ENCODE measurements at places on chromosomes 13 and 19.

GRCh38 chr13:79451500-79451962 lies 29.4 kb upstream of the NDFIP2 start:
- DNase-seq, result no peak

DNA sequence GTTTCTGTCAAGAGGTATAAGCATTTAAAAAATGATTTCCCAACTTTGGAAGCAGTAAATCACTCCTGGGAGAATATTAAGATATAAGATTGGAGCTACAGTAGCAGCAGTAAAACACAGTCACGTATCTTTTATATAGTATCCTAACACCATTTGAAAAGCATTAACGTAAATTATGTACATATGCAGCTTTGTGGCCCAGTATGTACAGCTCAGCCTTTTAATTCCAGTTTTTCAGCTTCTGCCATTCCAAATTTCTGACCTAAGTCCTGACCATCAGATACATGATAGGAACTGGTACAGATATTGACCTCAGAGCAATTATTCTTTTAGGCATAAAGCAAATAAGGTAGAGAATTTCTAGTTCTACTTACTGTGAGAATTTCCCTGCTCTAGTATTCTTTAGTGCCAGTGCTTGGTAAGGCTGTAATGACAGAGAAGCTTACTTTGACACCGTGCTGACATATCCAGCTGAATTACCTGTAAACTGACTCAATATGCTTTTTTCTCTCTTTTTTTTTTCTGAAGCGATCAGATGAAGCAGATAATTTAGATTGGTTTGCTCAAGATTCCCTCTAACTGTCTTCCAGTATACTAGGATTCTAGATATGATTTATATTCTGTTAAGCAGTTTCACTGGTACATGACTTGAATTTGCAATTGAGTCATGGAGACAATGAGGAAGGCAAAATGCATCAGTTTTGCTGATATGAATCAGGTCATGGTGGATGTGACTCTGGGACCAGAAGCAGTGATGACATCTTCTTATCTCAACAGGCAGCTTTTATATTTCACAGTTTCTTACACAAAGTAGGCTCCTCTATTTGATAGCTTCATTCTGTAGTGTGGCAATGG lies 703.6 kb downstream of the SLITRK6 start:
- no peak for DNase-seq

GRCh38 chr19:33207040-33207620 lies 13.0 kb downstream of the LRP3 start:
- no peak for DNase-seq

DNA sequence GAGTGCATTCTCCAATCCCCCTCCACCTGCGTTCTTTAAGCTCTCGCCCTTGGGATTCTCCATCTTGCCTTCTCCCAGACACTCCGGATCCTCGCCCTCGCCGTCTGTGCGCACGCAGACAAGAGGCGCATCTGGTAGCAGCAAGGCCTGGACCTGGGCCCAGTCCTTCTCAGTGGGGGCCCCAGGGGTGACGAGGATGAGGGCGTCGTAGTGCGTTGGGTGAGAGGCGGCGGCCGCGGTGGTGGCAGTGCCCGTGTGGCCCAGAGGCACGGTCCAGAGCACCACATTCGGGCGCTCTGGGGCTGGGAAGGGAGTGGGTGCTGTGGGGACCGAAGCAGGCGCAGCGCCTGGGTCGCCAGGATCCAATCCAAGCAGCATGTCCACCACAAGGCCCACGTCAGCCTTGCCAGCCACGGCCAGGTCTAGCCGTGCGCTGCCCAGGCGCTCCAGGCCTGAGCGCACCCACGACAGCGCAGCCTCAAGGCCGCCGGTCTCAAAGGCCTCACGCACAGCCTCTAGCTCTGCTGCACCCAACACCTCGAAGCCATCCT lies 3.1 kb downstream of the IRGQ start:
- no peak for DNase-seq

- DNase-seq, result no peak
Observed at GRCh38 chr13:43036351-43037250, 13.2 kb downstream of the DNAJC15 start.

DNA sequence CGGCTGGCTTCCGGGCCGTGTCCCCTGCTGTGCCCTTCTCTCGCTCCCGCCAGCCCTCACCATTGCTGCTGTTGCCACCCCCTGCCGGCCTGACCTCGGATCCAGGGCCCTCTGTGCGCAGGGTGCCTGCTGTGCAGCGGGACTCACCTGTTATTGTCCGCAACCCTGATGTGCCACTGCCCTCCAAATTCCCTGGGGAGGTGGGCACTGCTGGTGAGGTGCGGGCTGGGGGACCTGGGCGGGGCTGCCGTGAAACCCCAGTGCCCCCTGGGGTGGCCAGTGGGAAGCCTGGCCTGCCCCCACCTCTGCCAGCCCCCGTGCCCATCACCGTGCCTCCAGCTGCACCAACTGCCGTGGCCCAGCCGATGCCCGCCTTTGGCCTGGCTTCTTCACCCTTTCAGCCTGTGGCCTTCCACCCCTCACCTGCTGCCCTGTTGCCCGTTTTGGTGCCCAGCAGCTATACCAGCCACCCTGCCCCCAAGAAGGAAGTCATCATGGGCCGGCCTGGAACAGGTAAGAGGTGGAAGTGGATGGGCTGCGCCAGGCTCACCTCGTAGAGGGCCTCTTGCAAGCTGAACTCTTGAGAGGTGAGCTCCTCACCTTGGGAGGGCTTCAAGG lies 5.1 kb downstream of the CIC start:
- no peak for DNase-seq

DNA sequence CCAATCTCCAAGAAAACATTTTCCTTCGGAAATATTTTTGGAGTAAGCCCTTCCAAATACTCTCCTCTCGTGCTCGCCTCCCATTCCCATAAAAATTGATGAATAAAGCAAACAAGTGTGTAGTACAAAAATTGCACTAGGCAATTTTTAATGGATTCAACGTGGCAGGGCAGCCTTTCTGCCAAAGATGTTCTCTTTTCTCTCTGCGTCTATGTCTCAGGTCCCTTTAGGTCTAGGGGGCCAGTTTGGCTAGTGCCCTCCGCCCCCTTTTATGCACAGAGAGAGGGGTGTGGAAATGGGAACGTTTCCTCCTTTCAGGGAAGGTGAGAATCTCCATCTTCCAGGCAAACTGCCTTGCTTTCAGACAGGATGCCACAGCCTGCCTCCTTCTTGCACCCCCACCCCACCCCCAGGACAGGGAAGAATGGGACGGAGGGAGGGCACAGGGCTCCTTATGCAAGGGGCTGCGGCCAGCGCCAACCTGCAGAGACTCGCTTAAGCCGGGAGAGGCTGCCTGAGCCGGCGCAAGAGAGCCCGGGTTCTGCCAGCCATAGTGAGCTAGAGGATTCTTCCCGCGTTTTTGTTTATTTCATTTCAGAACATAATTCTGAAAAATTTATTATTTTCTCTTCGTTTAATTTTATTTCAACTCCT lies 2.7 kb upstream of the ZIC2 start:
- DNase-seq, result peak; percentile 92

DNA sequence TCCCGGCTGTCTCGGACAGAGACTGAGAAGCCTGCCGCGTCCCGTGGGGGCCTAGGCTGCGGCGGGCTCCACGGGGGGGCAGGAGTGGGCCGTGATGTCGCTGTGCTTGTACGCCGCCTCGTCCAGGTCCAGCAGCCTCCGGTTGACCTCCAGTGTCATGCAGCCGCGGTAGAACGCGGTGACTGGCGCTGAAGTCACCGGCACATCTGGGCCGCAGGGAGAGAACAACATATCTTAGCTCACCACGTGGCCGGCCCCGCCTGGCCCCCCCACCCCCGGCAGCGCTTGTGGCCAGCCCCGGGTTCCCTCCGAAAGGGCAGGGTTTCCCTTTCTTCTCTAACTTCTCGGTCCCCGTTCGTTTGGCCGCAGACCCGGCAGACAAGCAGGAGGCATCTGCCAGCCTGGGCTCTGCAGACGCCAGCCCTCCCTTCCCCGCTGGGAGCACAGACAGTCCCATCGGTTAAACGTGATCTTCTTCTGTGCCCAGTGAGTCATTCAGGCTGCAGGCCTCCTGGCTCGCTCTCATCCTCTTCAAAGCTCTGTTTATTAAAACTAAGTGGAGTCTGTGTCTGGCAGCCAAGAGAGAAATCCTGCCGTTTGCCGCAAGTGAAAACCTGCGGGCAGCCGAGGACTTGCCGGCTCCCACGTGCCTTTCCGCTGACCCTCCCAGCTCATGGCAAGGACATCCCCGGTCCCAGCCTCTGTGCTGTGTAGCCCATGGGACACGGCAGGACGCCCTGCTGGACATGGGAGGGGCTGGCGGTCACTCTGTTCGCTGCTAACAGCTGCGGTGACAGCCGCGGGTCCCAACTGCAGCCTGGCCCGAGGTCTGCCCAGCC lies 42.8 kb downstream of the GAS6 start:
- DNase-seq, result no peak

- DNase-seq, result no peak
Observed at GRCh38 chr19:41195675-41196497, 2.9 kb downstream of the CYP2S1 start.

GRCh38 chr13:94053986-94054593 lies 425.4 kb downstream of the DCT start:
- no peak for DNase-seq

GRCh38 chr13:50991579-50992521 lies 82.3 kb downstream of the RNASEH2B start:
- DNase-seq, result no peak

DNA sequence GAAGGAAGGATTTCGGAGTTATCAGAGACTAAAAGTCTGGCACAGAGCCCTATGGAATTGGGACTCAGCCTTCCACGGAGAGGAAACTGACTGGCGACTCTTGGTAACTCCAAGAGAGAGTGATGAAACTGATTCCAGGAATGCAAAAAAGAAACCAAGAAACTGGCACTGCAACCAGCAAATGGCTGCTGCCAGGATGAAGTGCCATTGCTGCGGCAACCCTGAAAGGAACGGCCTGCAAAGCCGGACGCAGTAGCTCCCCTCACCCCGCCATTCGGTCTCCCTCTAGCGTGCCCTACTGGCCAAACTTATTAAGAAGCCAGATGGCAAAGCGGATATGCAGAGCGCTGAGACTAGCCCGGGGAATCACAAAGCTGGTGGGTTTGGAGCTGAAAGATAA lies 236.0 kb downstream of the PCDH9 start:
- peak; percentile 92 for DNase-seq

- no peak for DNase-seq
Observed at GRCh38 chr13:32986552-32986951, 29.7 kb upstream of the KL start.

GRCh38 chr19:57905258-57905657 lies 11.1 kb downstream of the ZNF417 start:
- no peak for DNase-seq

DNA sequence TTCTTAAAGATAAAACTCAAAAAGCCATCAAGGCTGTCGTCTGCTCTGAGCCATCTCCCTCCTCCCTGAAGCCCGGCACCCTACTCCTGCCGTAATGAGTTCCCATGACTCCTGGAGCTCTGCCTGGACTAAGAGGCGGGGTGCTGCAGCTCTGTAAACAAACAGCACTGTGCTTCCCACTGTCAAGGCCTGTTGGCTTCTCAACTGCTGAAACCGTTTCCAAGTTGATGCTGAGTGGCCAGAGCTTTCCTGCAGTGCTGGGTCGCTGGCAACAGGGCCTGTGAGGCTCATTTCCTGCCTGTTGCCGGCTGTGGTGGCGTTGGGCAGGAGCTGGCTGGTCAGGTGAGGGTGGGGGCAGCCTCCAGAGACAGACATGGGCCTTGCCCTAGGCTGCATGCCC lies 26.7 kb upstream of the ISYNA1 start:
- DNase-seq, result no peak

- DNase-seq, result no peak
Observed at GRCh38 chr19:12784394-12784870, 6.9 kb upstream of the JUNB start.

DNA sequence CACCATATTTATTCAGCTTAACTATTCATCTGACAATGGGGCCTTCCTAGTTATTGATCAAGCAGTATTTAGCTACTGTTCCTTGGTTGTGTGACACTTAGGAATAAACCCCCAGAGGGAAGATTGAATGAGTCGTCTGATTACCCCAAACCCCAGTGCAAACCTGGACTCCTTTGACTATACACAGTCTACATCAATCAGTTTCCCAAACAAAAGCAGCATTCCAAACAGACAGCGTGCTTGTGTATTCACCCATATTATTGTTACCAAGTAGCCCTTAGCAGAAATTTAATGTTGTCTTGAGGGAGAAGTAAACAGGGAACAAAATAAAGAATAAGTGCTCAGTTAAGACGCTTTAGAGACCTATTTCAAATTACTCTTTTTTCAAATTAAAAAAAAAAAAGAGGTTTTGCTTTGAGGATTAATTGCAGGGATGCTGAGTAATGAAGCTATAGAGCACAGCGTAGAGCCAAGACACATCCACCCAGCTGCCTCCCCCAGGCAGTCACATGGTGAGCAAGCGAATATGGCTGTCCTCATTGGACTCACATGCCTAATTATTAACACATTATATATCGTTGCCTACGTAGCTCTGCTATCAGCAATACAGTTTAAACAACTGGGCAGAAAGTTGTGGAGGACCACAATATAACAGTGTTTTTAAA lies 14.7 kb upstream of the B3GLCT start:
- no peak for DNase-seq

DNA sequence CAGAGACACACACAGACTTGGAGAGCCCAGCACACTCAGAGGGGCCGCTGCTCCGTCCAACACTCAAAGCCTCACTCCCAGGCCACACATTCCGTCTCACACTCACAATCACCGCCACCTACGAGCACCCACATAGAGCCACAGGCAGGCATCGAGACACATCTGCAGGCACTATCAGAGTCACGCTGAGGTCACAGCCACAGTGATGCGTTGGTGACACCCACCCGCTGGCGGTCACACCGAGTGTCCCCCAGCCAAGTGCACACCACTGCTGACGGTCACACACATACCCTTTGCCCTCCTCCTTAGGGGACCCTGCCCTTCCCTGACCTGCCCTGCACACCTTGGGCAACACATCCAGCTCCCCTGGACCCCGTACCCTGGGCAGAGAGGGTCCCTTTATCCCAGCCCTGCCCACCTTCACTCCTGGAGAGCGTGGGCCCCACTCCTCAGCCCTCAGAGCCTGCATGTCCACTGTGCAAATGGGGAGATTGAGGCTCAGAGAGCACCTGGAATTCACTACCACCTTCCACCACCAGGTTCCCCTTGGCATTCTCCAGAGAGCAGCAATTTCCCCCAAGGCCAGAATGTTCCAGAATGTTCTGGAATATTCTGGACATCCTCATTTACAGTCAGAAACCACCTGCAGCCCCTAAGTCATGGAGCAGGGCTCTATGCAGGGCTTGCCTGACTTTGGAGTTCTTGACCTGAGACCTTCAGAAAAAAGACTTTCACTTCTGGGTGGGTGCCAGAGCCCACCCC lies 5.4 kb downstream of the FUT5 start:
- DNase-seq, result no peak

DNA sequence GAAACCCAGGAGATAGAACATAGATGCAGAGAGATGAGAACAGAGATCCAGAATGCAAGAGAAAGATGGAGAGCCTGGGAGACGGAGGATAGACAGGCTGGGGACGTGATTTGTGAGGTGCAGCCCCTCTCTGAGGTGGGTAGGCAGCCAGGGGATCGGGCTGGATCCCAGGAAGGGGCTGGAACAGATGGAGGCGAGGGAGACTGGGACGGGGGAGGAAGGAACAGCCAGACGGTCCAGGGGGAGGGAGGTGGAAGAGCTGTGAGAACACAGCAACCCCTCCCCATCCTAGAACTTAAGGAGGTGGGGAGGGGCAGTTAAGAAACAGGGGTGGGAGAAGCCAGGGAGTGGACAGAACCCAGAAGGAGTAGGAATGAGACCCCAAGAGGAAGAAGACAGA lies 3.1 kb downstream of the SLC17A7 start:
- no peak for DNase-seq

Measured in neural progenitor cell (in vitro differentiated cells).